ENCODE measurements at places on chromosomes 6 and 20. TPM values are rescaled to one million over a fixed set of nuclear protein-coding genes. Genes with fewer than 3 reads are reported as not detected.

LCA5 gene
- total RNA-seq = 0.08 TPM

LY6G5C gene
- total RNA-seq = 4.6 TPM

HDGFL1 gene
- total RNA-seq = not detected

HAO1 gene
- not detected for total RNA-seq

LRRC1 gene
- total RNA-seq = 3.5 TPM

NDUFAF4 gene
- 27.8 TPM for total RNA-seq

- no peak for DNase-seq
- H3K36me3 ChIP-seq = peaks cover 2% of the 10 kb centered on the region
- H3K4me3 ChIP-seq = no peak overlapping the region
- H3K27me3 ChIP-seq = no peaks in the 10 kb centered on the region
- no peak overlapping the region for H3K27ac ChIP-seq
These were observed 23.8 kb downstream of the TAF11 start for GRCh38 chr6:34864007-34864406.

- H3K27ac ChIP-seq = no peak overlapping the region
- no peaks in the 10 kb centered on the region for H3K27me3 ChIP-seq
- H3K4me1 ChIP-seq = peaks cover 1% of the 10 kb centered on the region
- H3K4me3 ChIP-seq = no peak overlapping the region
- peaks cover 3% of the 10 kb centered on the region for H3K36me3 ChIP-seq
These were observed 333.8 kb downstream of the CDH26 start for GRCh38 chr20:60292001-60292520.

GRCh38 chr6:34115915-34116314 is 30.0 kb downstream of the GRM4 start:
- H3K4me3 ChIP-seq = no peak overlapping the region
- peaks cover 4% of the 10 kb centered on the region for H3K4me1 ChIP-seq
- no peak for DNase-seq
- H3K36me3 ChIP-seq = peaks cover 1% of the 10 kb centered on the region
- H3K27me3 ChIP-seq = peaks cover 5% of the 10 kb centered on the region

GRCh38 chr20:48146308-48146707 is 361.0 kb upstream of the SULF2 start:
- no peaks in the 10 kb centered on the region for H3K36me3 ChIP-seq
- H3K27ac ChIP-seq = no peak overlapping the region
- DNase-seq = no peak
- no peaks in the 10 kb centered on the region for H3K27me3 ChIP-seq

- peaks cover 12% of the 10 kb centered on the region for H3K4me1 ChIP-seq
- H3K27me3 ChIP-seq = peaks cover 2% of the 10 kb centered on the region
- H3K4me3 ChIP-seq = no peak overlapping the region
These were observed 21.6 kb upstream of the ZBTB22 start for GRCh38 chr6:33339193-33339592.

DNA sequence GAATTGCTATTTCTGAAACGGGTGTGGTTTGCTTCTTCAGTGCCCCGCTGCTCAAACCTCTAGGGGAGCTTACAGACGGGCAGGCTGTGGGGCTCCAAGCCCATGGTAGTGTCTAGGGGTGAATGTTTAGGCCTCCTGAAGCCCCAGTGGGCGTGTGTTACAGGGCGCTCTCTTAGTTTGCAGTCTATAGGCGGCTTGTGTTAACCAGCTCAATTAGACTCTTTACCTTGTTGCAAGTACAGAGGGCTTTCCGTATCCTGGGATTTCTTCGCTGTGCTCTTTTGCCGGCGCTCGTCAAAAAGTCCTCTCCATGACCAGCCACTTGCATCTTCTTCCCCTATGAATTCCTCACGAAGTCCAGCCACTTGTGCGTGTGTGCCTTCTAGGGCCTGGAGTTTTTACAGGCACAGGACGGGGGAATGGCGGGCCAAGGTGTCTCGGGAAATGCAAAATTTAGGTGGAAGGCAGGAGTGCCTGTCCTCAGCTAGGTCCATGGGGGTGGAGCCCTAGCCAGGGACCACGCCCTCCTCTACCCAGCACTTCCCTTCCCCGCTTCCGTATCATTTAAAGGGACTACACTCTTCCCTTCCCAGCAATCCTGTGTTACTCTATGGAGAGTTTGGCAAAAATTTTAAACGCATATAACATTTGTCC is 94.5 kb downstream of the HTR1B start:
- H3K27ac ChIP-seq = no peak overlapping the region
- no peaks in the 10 kb centered on the region for H3K36me3 ChIP-seq
- DNase-seq = no peak
- no peak overlapping the region for H3K4me3 ChIP-seq
- no peaks in the 10 kb centered on the region for H3K4me1 ChIP-seq

DNA sequence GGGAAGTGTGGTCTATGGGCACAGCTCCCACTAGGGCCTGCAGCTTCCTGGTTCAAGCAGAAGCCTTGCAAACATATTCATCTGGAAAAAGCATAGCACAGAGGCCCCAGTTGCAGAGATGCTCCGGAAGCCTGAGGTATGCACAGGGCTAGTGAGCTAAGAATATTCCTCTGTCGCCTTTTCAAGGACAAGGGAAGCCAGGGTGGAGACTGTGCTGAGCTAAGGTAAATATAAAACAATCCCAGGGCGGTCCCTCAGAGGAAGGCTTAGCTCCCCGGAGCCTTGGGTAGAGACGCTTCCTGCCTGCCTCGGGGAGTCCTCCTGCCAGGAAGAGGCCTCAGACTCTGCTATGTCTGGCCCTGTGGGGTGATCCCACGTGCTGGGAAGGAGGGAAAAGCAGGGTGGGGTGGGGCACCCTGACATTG is 134.8 kb upstream of the FOXA2 start:
- no peaks in the 10 kb centered on the region for H3K4me1 ChIP-seq
- no peaks in the 10 kb centered on the region for H3K36me3 ChIP-seq
- no peak overlapping the region for H3K4me3 ChIP-seq
- DNase-seq = no peak
- no peak overlapping the region for H3K27ac ChIP-seq
- no peaks in the 10 kb centered on the region for H3K27me3 ChIP-seq

GRCh38 chr20:47795214-47795907 is 10.1 kb upstream of the SULF2 start:
- peaks cover 12% of the 10 kb centered on the region for H3K27me3 ChIP-seq
- no peaks in the 10 kb centered on the region for H3K36me3 ChIP-seq
- no peaks in the 10 kb centered on the region for H3K4me1 ChIP-seq
- no peak overlapping the region for H3K27ac ChIP-seq
- H3K4me3 ChIP-seq = no peak overlapping the region

DNA sequence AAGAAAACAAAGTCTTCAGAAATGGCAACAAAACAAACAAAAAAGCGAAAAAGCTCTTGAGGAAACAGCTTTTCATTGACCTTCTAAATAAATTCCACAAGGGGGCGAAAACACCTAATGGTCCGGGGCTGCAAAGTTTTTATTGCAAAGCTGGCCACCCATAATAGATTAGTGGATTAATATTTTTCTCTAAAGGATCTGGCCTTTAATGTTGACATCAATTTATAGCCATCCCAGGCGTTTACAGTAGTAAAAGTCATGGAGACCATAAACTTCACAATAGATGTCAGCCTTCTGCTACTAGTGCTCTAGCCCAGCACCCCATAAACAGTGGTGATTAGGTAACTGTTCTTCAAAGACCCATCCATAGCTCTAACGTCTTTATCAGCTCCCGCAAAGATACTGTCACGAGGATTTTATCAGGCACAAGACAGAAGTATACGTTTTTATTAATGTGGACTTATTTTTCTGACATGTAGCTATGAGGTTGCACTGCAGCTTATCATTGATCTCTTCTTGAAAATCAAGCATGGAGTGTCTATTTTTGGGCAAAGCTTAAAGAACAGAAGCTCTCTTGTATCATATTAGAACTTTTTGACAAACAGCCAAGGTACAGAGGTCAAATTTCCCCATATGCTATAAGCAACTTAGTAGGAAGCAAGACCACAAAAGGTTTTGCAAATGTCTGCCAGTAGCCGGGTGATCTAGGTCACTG is 4.7 kb downstream of the CITED2 start:
- H3K4me1 ChIP-seq = peaks cover 33% of the 10 kb centered on the region
- H3K4me3 ChIP-seq = no peak overlapping the region
- DNase-seq = no peak
- H3K27ac ChIP-seq = peak overlapping the region; percentile 17
- H3K27me3 ChIP-seq = no peaks in the 10 kb centered on the region
- H3K36me3 ChIP-seq = peaks cover 13% of the 10 kb centered on the region

- no peaks in the 10 kb centered on the region for H3K36me3 ChIP-seq
- peaks cover 15% of the 10 kb centered on the region for H3K27me3 ChIP-seq
- peaks cover 9% of the 10 kb centered on the region for H3K4me1 ChIP-seq
- H3K27ac ChIP-seq = no peak overlapping the region
These were observed 209.0 kb upstream of the CITED2 start for GRCh38 chr6:139583420-139583819.

GRCh38 chr20:63408684-63409046 is 47.5 kb upstream of the CHRNA4 start:
- H3K27ac ChIP-seq = no peak overlapping the region
- no peak for DNase-seq
- peaks cover 2% of the 10 kb centered on the region for H3K4me1 ChIP-seq
- no peaks in the 10 kb centered on the region for H3K27me3 ChIP-seq

Data from activated naive CD8-positive, alpha-beta T cell treated with anti-CD3 and anti-CD28 coated beads, Interleukin-2, amount 10 ng/mL, durations not matched to agents 7 days and 5 days (primary cell).